ENCODE measurements at places on chromosomes 1 and 21. TPM values are rescaled to one million over a fixed set of nuclear protein-coding genes. Genes with fewer than 3 reads are reported as not detected.

UBE2U gene
- total RNA-seq = not detected

C1orf74 gene
- total RNA-seq = 2.2 TPM

FAM177B gene
- not detected for total RNA-seq

S100A5 gene
- not detected for total RNA-seq

INKA2 gene
- total RNA-seq = 1.3 TPM

CFHR3 gene
- not detected for total RNA-seq

Data from bronchus fibroblast of lung (primary cell).